Activated naive CD8-positive, alpha-beta T cell treated with anti-CD3 and anti-CD28 coated beads for 36 hours (primary cell): ENCODE measurements at places on chromosomes 4 and X. TPM values are rescaled to one million over a fixed set of nuclear protein-coding genes. Genes with fewer than 3 reads are reported as not detected.

The TMPRSS11F gene
- total RNA-seq, result not detected

The NUDT11 gene
- 3.9 TPM for total RNA-seq

DNA sequence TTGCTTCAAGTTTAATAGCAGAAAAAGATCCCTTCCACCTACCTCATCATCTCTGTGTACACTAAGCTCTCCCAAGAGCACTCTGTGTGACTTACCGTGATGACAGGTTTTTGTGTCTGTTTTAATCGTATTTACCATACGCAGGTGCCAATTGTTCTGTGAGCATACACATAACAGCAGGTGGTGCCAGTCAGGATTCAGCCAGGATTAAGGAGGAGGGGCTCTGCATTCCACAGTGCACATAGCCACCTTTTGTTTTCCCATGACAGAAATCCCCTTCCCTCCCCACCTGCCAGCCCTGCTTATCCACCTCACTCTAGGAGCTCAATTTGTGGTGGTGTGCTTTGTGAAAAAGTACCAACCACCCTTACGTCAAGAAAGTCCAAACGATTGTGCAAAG lies 14.8 kb downstream of the ANK2 start:
- no peak for DNase-seq

DNA sequence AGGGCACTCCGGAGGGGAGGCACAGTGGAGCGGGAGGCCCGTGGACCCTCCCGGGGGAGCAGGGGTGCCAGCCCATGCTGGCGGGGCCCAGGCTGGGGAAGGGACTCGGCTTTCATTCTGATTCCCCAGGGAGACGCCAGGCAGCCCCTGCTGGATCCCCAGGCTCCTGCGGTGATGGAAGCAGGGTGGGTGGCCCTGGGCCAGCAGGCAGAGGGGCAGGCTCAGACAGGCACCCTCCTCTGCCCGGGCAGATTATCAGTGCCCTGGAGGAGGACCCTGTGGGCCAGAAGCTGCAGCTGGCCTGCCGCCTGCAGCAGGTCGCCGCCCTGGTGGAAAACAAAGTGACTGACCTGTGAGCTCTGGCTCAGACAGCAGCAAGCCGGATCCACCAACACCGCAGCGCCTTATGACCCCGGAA lies 2.1 kb upstream of the SRPK3 start:
- DNase-seq, result no peak

DNA sequence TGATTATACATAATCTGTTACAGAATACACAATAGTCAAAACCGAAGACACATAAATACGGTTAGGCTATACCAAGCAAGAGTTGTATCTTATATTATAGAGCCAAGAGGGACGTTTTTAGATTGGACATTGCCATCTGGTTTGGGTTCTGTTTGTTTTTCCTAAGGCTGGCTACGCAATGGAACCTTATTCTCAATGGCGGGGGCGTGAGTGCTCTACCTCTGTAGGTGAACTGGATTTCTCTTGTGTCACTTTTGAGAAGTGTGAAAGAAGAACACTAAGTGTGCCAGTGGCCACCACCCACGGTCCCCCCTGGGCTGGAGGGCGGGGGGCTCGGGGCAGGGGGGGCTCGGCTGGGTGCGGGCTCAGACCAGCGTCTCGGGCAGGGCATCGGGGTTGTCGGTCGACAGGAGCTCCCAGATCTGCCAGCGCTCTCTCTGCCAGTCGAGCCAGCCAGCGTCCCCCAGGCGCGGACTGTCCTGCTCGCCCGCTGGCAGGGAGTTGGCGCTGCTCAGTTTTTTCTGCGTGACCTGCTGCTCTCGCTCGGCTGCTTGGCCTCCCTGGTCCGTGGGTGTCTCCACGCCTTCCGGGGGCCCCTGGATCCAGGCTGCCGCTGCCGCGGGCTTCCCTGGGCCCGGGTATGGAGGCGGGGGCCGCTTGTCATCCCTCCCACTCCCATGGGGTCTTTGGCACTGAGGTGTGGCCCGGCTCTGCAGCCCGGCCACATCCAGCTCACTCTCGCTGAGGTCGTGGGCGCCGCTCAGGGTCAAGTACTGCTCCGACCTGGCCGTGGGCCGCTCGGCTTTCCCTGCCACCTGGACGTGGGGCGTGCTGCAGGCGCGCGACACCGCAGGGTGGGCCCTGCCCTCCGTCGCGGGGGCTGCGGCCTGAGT lies 27.6 kb downstream of the HCCS start:
- DNase-seq, result no peak

The NPY2R gene
- not detected for total RNA-seq

DNA sequence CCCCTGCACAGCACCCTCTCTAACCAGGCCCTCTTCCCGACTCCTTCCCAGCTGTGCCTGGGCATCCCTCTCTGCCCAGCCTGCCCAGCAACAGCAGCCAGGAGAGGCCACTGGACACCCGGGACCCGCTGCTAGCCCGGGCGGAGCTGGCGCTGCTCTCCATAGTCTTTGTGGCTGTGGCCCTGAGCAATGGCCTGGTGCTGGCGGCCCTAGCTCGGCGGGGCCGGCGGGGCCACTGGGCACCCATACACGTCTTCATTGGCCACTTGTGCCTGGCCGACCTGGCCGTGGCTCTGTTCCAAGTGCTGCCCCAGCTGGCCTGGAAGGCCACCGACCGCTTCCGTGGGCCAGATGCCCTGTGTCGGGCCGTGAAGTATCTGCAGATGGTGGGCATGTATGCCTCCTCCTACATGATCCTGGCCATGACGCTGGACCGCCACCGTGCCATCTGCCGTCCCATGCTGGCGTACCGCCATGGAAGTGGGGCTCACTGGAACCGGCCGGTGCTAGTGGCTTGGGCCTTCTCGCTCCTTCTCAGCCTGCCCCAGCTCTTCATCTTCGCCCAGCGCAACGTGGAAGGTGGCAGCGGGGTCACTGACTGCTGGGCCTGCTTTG lies 1.1 kb downstream of the AVPR2 start:
- no peak for DNase-seq

The AMTN gene
- not detected for total RNA-seq

GRCh38 chr4:47383829-47384427 lies 79.6 kb downstream of the COMMD8 start:
- DNase-seq, result no peak

The WWC2 gene
- 4.6 TPM for total RNA-seq

The ZBED1 gene
- total RNA-seq, result 33.2 TPM

The RENBP gene
- 15.7 TPM for total RNA-seq

DNA sequence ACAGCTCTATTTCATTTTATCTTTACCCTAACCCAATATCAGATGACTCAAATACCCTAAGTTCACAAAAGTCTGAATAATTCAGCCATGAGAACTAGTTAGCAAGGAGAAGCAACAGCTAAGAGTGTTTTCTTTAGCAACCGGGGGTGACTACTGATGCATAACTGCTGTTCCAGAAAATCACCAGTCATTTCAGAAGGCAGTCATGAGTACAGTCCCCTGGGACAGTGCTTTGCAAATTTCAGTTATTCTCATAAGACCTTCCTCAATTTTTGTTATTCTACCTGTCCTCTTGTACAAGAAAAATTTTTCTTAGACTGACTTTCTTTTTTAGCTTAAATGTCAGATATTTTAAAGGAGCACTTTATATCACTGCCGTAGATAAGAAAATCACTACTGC lies 16.4 kb downstream of the BANK1 start:
- DNase-seq, result no peak

DNA sequence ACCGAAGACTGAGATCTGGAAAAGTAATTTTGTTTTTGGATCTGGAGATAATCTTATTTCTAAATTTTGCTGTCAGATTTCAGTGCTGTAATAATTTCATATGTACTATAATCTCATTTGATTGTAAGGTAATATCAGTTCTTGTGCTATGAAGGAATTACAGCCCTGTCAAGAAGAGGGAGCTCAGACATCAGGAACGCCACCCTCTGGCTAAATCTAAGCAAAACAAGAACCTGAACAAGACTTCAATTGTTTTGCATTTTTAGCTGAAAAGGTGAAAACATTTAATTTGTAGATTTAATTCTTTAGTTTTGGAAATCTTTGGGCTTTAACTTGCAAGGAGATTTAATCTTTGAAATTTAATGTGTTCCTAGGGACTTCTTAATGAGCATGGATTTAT lies 525.4 kb upstream of the HS3ST1 start:
- DNase-seq, result no peak

The GLRA2 gene
- total RNA-seq, result not detected

GRCh38 chr4:8906668-8906970 lies 35.0 kb upstream of the HMX1 start:
- no peak for DNase-seq

GRCh38 chrX:7294483-7294882 lies 146.5 kb upstream of the PUDP start:
- no peak for DNase-seq

The KLHL4 gene
- not detected for total RNA-seq

GRCh38 chr4:25818371-25818871 lies 44.4 kb downstream of the SEL1L3 start:
- DNase-seq, result no peak

GRCh38 chr4:166399021-166399420 lies 526.0 kb downstream of the TLL1 start:
- no peak for DNase-seq

- DNase-seq, result no peak
Observed at GRCh38 chrX:3175659-3176438, 134.6 kb downstream of the ARSF start.

DNA sequence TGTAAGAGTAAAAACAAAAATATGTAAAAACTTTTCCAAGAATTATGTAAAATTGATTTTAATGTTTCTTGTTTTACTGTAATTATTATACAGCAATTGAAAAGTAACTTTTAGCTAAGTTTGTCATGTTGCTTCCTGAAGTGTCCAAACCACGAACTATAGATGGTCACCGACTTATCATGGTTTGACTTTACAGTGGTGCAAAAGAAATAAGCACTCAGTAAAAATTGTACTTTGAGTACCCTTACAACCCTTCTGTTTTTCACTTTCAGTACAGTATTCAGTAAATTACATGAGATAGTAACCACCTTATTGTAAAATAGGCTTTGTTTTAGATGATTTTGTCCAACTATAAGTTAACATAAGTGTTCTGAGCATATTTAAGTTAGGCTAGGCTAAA lies 93.8 kb downstream of the SLC10A6 start:
- DNase-seq, result no peak

GRCh38 chr4:123972031-123972430 lies 575.4 kb downstream of the SPRY1 start:
- no peak for DNase-seq

The LRIT3 gene
- total RNA-seq, result 0.08 TPM

- no peak for DNase-seq
Observed at GRCh38 chr4:188218392-188218791, 79.2 kb downstream of the TRIML1 start.

- no peak for DNase-seq
Observed at GRCh38 chrX:53318766-53319353, 37.5 kb upstream of the IQSEC2 start.

DNA sequence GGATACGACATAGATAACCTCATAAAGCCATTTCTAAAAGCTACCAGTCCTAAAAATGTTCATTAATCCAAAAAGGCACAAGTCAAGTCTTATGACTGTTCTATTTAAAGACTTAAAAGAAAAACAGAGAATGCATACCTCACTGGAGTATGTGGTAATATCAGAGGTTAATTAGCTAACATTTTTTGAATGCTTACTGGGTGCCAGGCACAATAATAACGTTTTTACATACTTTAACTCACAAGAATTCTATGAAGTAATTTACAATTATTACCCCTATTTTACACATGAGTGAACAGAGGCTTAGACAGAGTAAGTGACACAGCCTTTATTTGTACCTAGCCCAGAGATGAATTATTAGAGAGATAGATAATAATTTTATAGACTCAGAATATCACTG lies 207.5 kb downstream of the PDGFC start:
- DNase-seq, result no peak

GRCh38 chr4:133000012-133000411 lies 149.1 kb upstream of the PCDH10 start:
- no peak for DNase-seq

The SMIM43 gene
- total RNA-seq, result not detected

The TCEAL7 gene
- total RNA-seq, result not detected

GRCh38 chr4:85792376-85793232 lies 317.7 kb downstream of the ARHGAP24 start:
- no peak for DNase-seq

The CT45A6 gene
- not detected for total RNA-seq

GRCh38 chr4:184402740-184403383 lies 71.5 kb downstream of the IRF2 start:
- no peak for DNase-seq

The KIAA1210 gene
- not detected for total RNA-seq

GRCh38 chr4:149512501-149512900 lies 303.1 kb downstream of the IQCM start:
- DNase-seq, result no peak

DNA sequence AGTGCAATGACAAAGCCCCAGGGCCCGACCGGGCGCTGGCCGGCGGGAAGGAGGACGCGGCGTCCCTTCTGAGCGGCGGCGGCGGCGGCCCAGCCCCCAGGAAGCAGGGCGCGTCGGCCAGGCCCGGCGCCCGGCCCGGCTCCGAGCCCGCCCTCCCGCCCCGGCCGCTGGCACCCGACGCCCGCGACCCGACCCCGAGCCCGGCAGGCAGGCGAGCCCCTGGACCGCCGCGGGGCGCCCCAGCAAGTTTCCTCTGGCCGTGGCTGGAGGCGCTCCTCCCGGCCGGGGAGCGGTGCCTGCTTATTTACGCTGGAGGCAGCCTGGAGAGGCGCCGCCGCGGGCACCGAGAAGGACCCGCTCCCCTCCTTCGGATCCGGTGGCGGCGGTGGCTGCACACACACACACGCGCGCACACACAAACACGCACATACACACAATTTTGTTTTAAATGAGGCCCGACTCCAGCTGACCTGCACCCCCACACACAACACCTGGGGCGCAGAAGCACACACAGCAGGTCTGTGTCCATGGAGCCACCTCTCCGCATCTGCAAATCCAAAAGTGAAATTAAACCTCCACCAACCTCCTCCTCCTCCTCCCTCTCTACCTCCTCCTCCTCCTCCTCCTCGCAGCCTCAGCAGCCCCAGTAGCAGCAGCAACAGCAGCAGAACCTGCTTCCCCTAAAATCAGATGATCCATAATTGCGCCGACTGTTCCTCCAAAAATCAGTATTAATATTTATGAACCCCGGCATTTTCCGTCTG lies 669 bp downstream of the IRF2 start:
- peak; percentile 49 for DNase-seq
